ENCODE measurements at places on chromosomes 7 and 10. TPM values are rescaled to one million over a fixed set of nuclear protein-coding genes. Genes with fewer than 3 reads are reported as not detected.
A peak's percentile ranks its signal among the peaks of the same experiment; 100 is the strongest.

GRCh38 chr10:21976280-21976679 lies 27.2 kb downstream of the DNAJC1 start:
- no peak overlapping the region for H3K27ac ChIP-seq
- H3K36me3 ChIP-seq = no peaks in the 10 kb centered on the region
- peaks cover 13% of the 10 kb centered on the region for H3K4me1 ChIP-seq
- H3K27me3 ChIP-seq = no peaks in the 10 kb centered on the region
- no peak for DNase-seq

Gene TMEM130
- not detected for total RNA-seq

- H3K4me1 ChIP-seq = peaks cover 5% of the 10 kb centered on the region
- no peak for DNase-seq
- no peak overlapping the region for H3K27ac ChIP-seq
- H3K27me3 ChIP-seq = no peaks in the 10 kb centered on the region
- H3K4me3 ChIP-seq = no peak overlapping the region
Observed at GRCh38 chr10:31751051-31751737, 177.4 kb downstream of the ARHGAP12 start.

- DNase-seq = no peak
- H3K27ac ChIP-seq = no peak overlapping the region
- H3K4me1 ChIP-seq = peaks cover 2% of the 10 kb centered on the region
- H3K27me3 ChIP-seq = no peaks in the 10 kb centered on the region
- peaks cover 23% of the 10 kb centered on the region for H3K36me3 ChIP-seq
Observed at GRCh38 chr7:1021366-1021765, 23.0 kb upstream of the GPR146 start.

DNA sequence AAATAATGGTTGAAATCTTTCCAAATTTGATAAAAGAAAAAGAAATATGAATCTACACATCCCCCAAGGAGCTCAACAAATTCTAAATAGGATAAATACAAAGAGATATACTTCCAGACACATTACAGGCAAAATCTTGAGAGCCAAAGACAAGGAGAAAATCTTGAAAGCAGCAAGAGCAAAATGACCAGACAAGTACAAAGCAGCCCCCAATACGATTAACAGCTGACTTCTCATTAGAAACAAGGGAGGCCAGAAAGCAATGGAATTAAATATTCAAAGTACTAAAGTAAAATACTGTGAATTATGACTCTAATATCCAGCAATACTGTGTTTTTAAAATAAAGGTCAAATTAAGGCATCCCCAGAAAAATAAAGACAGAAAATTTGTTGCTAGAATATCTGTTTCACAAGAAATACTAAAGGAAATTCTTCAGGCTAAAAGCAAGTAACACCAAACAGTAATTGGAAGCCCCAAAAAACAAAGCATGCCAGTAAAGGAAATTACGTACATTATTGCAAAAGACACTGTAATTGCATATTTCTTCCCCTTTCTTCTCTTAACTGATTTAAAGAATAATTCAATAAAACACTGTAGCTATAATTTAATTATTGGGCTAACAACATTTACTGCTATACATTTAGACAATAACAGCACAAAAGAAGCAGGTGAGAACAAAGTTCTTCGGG lies 36.4 kb downstream of the ZNF438 start:
- H3K27ac ChIP-seq = no peak overlapping the region
- peaks cover 38% of the 10 kb centered on the region for H3K36me3 ChIP-seq
- H3K4me3 ChIP-seq = no peak overlapping the region
- H3K4me1 ChIP-seq = peaks cover 42% of the 10 kb centered on the region
- H3K27me3 ChIP-seq = no peaks in the 10 kb centered on the region
- no peak for DNase-seq

GRCh38 chr10:130222381-130222780 lies 86.2 kb downstream of the GLRX3 start:
- H3K4me1 ChIP-seq = no peaks in the 10 kb centered on the region
- no peaks in the 10 kb centered on the region for H3K36me3 ChIP-seq
- H3K4me3 ChIP-seq = no peak overlapping the region
- no peaks in the 10 kb centered on the region for H3K27me3 ChIP-seq

DNA sequence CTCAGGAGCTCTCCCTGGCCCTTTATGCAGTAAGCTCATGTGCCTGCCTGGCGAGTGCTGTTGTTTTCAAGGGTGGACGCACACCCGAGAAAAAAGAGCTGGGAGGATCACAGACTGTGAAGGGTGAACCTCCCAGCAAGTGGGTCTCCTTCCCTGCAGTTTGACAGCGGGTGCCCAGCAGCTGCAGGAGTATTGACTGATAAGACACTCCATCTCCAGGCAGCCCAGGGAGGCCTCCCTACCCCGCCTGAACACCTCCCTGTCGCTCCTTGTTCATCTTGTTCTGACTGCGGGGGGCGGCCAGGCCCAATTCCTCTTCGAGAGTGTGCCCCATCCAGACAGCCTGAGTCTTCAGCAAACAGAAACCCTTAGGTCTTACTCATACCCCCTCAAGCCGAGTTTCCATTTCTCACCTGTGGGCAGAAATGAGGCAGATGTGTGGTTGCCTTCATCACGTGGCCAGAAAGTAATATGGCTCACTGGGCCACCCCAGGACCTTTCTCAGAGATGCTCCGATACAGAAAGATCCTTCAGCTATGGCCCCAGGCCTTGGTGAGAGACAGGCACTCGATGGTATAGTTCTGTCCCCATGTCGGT lies 17.2 kb downstream of the MDH2 start:
- H3K4me3 ChIP-seq = no peak overlapping the region
- H3K36me3 ChIP-seq = peaks cover 62% of the 10 kb centered on the region
- no peaks in the 10 kb centered on the region for H3K27me3 ChIP-seq
- peaks cover 4% of the 10 kb centered on the region for H3K4me1 ChIP-seq
- no peak overlapping the region for H3K27ac ChIP-seq

Gene IDI2
- not detected for total RNA-seq

DNA sequence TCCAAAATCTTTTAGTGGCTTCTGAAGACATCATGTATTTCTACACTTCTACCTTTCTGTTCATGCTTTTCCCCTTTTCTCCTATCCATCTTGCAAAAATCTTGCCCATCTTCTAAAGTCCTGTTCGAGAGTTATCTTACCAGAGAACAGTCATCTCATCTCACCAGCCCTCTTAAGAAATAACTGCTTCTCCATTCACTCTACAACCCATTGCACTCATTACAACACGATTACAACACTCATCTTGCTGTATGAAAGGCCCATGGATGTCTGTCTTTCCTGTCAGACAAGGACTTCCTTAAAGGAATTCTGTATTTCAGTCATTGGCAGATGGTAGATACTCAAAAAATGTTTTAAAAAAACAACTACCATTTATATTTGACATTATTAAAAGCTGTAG lies 30.8 kb downstream of the ZNF438 start:
- peak overlapping the region; percentile 6 for H3K27ac ChIP-seq
- H3K4me1 ChIP-seq = peaks cover 62% of the 10 kb centered on the region
- peaks cover 16% of the 10 kb centered on the region for H3K36me3 ChIP-seq
- no peaks in the 10 kb centered on the region for H3K27me3 ChIP-seq

GRCh38 chr7:74586258-74587175 lies 71.0 kb upstream of the GTF2I start:
- H3K36me3 ChIP-seq = no peaks in the 10 kb centered on the region
- no peak for DNase-seq
- no peaks in the 10 kb centered on the region for H3K27me3 ChIP-seq

Data from activated T-helper 2 cell treated with anti-CD3 and anti-CD28 coated beads, Interferon-gamma antibody, Interleukin-2, Interleukin-4, amounts not matched to agents 10 μg/mL and 5 μg/mL and 100 μg/mL, durations not matched to agents 14 hours and 24 hours and 36 hours (primary cell).